H54 (cell line): ENCODE measurements at places on chromosomes 5 and 9.

GRCh38 chr5:157485340-157485739, 25.3 kb downstream of the NIPAL4 start:
- DNase-seq: no peak

- DNase-seq: no peak
Observed at GRCh38 chr9:113705928-113706519, 170.1 kb upstream of the ZNF618 start.

DNA sequence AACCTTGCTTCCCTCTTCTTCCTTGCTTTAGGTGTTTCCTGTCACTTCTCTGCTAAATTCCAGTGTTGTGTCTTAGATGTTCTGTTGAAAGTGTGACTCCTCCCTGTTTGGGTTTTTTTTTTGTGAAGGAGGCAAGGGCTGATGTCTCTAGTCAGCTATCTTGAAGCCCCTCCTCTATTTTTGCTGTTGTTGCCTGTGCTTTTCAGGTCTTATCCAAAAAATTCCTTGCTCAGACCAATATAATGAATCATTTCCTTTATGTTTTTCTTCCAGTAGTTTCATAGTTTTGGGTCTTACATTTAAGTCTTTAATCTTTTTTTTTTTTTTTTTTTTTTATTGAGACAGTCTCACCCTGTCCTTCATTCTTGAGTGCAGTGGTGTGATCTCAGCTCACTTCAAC, 22.3 kb downstream of the RIC1 start:
- DNase-seq: no peak

DNA sequence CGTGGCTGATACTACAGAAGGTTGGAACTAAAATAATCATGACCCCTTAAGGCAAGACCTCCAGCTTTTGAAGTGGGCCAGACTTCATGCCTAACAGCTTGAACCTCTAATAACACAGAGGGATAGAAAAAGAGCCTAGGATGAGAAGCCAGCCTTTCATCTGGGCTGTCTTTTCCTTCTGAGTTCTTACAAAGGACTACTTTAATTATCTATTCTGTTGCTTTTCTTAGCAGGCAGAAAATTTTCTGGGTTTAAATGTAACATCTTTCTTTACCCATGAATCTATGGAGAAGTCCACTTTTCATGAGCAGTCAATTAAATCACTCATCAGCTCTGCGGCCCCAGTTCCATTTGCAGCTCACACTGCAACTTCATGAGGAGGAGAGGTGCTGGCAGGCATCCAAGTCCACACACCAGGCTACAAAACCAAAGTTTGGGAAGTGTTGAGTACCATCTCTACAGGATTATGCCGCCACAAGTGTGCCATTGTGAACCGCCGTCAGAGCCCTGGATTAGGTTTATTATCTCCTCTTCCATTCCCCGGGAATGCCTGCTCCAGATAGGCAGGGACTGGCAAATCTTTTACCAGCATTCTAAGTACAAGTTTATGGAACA, 192.0 kb downstream of the TLE4 start:
- DNase-seq: no peak

DNA sequence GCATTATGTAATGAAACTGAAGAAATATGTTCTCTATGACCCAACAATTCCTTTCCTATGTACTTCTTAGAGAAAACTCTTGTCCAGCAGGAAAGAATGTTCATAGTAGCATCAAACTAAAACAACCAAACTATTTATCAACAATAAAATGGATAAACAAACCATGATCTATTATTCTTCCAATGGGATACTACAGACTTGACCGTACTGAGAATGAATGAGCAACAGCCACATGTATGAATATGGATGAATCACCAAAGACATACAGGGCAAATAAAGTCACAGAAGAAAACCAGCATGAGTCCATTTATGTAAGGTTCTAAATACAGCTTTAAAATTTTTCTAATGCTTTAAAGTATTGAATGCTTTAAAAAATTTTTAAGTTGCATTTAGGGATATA, 73.6 kb upstream of the SUSD1 start:
- DNase-seq: no peak

GRCh38 chr5:50691399-50692016, 25.1 kb downstream of the PARP8 start:
- DNase-seq: no peak

- DNase-seq: no peak
Observed at GRCh38 chr5:15354021-15354420, 146.0 kb upstream of the FBXL7 start.
